GM12865 (cell line): ENCODE measurements at places on chromosomes 2 and 18.
A peak's percentile ranks its signal among the peaks of the same experiment; 100 is the strongest.

- DNase-seq = no peak
Observed at GRCh38 chr2:8630676-8631464, 51.0 kb upstream of the ID2 start.

DNA sequence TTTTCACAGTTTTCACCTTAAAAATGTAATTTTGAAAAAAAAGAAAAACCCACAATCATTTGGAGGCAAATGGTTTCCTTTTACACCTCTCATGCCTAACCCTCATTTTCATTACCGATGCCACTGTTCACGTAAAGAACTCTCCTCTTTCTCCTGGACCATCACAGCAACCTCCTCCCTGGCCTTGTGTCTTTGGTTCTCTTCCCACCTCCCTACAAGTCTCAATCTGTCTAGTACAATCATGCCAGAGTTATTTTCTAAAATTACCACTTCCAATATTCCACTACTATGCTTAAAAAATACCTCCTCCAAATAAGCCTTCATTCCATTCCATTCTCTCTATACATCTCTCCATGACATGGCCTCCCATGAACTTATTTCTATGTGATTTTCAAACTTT is 77.9 kb upstream of the RIT2 start:
- DNase-seq = no peak

DNA sequence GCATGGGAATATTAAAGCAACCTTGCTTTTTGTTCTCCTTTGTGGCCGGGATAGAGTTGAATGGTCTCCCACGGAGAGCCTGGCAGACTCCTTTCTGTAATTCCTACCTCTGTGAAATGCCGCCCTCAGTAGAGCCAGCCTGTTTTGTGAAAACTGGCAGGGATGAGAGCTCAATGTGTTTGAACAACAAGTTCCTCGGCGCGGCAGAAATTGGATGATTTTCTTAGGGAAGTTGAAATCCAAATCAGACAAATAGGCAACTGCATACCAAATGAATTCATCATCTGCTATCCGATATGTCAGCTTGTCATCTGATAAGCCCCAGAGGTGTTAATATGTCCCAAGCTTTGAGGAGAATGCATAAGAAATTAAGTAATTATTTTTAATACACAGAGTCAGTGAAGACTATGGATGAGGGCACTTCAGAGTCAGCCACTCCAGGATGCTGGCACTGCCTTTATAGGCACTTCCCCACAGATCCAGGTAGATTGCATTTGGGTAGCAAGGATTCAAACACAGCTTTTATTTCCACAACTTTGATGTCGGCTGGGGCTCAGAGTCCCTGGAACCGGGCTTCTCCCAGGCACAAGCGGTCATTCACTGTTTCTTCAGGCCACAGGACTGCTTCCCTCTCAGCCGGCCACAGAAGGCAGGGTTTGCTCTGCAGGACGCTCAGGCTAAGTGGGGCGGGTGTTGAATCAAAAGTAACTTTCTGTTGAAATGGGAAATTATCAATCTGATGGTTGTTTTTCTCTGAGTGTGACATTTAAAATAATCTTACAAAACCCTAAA is 82.8 kb upstream of the REV1 start:
- DNase-seq = no peak

GRCh38 chr2:136505462-136505861 is 259.9 kb upstream of the THSD7B start:
- peak; percentile 5 for DNase-seq

GRCh38 chr2:215883799-215884198 is 129.6 kb downstream of the MREG start:
- DNase-seq = peak; percentile 67

DNA sequence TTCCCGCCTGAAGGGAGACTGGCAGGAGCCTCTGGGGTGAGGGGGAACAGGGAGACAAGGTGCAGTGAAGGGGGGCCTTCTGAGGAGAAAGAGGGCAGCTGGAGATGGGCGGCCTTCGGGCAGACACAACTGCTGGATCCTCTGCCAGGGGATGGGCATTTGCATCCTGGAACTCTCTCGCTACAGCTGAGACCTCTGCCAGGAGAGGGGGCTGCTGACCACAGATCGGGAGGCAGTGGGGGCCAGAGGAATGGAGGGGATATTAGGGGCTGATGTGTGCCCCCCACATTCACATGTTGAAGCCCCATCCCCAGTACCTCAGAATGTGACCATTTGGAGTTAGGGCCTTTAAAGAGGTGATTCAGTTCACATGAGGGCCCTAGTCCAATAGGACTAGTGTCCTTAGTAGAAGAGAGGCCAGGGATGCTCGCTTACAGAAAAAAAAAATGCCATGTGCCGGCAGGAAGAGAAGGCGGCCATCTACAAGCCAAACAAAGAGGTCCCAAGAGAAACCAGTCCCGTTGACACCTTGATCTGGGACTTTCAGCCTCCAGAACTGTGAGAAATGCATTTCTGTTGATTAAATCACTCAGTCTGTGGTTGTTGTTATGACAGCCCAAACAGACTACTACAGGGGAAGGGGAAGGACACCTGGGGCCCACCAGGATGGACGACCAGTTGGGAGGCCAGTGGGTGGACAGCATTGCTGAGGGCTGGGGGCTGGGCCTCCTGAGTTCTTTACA is 50.0 kb downstream of the TRABD2A start:
- no peak for DNase-seq

DNA sequence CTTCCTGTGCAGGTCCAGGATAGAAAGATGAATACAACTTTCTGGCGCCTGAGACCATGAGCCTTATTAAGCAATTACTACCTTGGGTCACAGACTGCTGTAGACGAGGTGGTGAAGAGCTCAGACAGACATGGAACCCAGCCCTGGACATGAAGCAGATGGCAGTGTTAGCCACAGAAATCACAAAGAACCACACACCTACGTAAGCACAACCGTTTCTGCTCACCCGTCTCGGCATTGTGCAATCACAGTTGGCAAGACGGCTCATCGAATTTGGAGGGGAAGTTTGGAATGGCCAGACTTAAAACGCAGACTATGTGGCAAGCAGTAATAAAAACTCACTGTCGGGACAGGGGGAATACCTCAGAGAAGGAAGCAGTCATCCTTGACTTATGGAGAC is 24.3 kb upstream of the ASPRV1 start:
- no peak for DNase-seq

GRCh38 chr18:41263956-41264355 is 691.1 kb upstream of the PIK3C3 start:
- DNase-seq = no peak

DNA sequence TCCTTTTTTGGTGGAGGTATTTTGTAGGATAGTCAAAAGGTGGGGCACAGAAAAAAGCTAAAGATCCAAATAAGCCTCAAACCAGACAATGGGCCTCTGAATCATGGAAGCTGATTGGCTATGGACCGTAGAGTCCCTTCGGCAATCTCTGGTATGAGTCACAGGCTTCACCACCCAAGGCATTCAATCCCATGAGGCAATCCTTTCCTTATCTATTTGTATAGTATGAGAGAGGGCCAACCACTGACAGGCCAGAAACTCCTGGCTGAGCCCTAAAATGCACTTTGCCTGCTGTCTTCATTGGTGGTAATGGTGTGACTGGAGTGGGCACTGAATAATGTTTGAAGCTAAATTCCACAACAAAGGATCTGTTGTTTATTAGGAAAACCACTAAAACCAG is 38.7 kb upstream of the MEX3C start:
- no peak for DNase-seq

- DNase-seq = peak; percentile 40
Observed at GRCh38 chr2:39225567-39225966, 18.2 kb downstream of the CDKL4 start.

- no peak for DNase-seq
Observed at GRCh38 chr18:45889419-45890064, 64.1 kb downstream of the SIGLEC15 start.

- DNase-seq = no peak
Observed at GRCh38 chr18:74976331-74976909, 232.5 kb downstream of the PTGR3 start.

DNA sequence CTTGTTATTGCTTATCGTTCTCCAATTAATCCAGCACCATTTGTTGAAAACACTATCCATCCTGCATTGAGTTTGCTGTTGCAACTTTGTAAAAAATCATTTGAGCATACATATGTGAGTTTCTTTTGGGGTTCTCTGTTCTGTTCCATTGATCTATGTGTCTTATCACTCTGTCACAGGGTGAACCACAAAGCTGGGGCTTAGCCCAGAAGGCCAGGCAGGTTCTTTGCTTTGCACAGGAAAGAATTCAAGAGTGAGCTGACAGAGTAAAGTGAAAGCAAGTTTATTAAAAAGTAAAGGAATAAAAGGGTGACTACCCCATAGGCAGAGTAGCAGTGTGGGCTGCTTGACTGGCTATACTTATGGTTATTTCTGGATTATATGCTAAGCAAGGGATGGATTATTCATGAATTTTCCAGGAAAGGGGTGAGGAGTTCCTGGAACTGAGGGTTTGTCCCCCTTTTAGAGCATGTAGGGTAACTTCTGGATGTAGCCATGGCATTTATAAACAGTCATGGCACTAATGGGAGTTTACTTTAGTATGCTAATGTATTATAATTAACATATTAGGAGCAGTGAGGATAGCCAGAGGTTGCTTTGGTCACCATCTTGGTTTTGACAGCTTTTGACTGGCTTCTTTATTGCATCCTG is 46.8 kb downstream of the RNF138 start:
- no peak for DNase-seq
